Activated CD8-positive, alpha-beta memory T cell treated with anti-CD3 and anti-CD28 coated beads for 4 hours (primary cell): ENCODE measurements at places on chromosomes 7 and 10.

- no peak for DNase-seq
These were observed 1.4 kb upstream of the PODXL start for GRCh38 chr7:131557652-131558385.

DNA sequence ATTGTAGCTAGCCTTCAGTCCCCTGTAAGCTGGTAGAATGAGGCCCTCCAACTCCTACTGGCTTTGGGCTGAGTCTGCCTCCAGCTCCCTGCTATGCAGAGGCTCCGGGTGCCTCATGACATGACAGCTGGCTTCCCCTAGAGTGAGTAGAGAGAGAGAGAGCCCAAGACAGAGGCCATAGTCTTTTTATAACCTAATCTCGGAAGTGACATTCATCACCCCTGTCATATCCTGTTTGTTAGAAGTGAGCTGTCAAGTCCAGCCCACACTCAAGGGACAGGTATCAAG is 53.9 kb upstream of the CTBP2 start:
- DNase-seq, result no peak

DNA sequence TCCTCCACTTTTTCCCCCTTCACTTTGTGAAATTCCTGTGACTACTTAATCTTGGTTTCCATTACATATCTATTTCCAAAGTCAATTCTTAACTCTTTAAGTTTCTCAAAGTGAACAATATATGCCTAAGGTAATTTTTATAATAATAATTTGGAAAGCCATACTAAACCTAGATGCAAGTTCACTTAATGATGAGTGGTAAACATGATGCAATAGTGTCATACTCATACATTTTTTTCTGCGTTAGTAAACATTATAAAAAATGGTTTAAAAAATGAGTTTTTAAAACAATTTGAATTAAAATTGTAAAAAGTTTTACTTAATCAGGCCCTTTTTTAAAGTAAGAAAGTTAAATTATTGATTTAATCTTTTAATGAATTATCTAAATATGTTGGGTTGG is 659.4 kb upstream of the FZD8 start:
- no peak for DNase-seq

DNA sequence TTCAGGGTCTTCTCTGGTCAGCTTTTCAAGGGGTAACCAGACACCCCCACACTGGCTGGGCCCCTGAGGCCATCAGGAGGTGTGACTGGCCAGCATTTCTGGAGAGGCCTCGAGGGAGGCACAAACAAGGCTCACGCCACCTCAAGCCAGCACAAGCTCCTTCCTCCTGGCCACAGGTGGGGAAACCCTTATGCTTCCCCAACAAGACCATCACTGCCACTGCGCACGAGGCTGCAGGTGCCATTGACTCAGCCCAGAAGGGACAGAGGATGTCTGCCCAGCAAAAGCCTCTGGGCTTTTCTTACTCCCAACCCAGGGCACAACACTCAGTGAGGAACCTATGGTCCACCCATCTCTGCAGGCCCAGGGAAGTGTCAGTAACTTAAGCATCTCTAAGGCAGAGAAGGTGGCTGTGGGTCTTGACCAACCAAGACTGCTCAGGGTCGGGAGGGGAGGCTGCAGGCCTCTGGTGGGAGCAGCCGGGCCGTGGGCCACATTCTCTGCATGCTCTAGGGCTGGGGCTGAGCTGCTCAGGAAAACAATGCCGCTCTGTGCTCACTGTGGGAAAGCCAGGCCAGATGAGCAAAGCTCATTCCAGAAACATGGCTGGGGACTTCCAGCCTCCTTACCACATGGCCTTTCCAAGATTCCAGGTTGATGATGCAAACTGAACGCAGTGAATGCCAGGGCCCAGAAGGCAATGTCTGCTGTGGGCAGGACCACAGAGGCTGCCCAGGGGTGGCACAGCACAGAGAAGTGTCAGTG is 24.2 kb upstream of the RASSF4 start:
- DNase-seq, result no peak

- DNase-seq, result no peak
These were observed 220.5 kb downstream of the ELFN1 start for GRCh38 chr7:1890289-1891235.

- no peak for DNase-seq
These were observed 14.4 kb downstream of the ALKBH4 start for GRCh38 chr7:102450242-102450641.

DNA sequence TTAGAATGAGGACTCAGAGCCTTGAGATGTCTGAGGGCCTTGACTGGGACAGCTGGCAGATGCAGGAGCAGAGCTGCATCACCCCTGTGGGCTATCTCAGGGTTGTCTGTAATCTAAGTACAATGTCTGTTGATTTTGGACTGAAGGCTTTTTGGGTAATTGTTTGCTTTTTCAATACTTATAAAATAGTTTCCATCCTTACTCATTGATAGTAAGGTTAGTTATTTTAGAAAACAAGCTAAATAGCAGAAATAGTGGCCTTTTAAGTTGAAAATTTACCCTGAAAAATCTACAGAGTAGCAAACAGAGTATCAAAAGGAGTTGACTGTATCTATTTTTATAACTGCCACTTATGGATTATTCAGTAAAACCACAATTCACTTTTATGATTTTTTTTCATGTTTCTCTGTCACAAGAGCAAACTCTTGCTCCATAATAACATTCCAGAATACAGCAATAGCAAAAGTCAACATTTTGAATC is 179.7 kb downstream of the CFTR start:
- no peak for DNase-seq

DNA sequence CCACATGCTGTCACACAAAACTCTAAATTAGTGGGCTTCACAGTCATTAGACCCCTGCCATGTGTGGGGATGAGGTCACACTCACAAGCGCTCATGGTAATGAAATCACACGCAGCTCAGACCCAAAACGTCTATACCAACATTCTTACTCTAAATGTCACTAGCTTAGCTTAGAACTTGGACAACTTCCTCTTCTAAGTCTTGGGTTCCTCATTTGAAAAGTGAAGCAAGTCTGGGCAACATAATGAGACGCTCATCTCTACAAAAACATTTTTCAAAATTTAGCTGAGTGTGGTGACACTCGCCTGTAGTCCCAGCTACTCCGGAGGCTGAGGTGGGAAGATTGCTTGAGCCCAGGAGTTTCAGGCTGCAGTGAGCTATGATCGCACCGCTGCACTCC is 92.7 kb upstream of the MACROH2A2 start:
- no peak for DNase-seq

DNA sequence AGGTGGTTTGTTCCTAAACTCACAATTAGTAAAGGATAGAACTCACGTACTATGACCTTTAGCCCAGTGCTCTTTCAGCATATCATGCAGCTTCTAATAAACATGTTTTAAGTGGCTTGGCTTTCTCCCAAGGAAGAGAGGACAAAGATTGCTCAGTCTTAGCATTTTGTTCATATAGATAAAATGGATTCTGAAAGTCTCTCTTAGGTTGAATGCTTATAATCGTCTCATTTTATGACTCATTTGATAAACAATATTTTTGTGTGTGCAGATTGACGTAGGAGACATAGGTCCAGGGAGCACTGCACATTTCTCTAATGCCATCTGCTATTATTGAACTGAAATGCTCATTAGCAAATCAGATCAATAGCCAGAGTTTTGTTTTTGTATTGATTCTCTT is 44.8 kb downstream of the GNAT3 start:
- no peak for DNase-seq

DNA sequence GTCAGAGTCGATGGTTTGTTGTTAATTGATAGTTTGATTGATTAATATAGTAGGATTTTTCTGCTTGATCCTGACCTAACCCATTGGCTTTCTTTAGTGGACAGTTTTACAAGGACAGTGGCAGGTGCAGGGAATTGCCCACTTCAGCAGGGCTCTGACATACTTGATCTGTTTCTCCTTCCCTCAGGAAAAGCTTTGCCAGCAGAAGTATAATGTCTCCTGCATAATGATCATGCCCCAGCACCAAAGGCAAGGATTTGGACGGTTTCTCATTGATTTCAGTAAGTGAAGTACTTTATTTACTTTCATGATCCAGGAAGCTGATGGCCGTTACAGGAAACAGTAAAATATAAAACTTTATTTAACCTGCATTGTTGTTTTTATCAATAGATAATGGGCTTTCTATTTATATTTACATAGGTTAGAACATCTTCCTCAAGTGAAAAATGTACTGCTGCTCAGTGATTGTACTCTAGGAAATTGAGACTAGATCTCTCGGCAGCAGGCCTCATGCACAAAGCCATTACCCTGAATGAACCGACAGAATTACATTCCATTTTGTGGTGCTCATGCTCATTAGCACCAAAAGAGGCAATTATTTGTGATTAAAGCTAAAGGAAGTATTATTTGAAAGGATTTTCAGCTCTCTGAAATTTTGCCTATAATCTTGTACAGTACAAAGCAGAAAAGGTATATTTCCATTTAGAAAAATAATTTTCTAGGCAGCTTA is 122.5 kb upstream of the SAMD8 start:
- no peak for DNase-seq

DNA sequence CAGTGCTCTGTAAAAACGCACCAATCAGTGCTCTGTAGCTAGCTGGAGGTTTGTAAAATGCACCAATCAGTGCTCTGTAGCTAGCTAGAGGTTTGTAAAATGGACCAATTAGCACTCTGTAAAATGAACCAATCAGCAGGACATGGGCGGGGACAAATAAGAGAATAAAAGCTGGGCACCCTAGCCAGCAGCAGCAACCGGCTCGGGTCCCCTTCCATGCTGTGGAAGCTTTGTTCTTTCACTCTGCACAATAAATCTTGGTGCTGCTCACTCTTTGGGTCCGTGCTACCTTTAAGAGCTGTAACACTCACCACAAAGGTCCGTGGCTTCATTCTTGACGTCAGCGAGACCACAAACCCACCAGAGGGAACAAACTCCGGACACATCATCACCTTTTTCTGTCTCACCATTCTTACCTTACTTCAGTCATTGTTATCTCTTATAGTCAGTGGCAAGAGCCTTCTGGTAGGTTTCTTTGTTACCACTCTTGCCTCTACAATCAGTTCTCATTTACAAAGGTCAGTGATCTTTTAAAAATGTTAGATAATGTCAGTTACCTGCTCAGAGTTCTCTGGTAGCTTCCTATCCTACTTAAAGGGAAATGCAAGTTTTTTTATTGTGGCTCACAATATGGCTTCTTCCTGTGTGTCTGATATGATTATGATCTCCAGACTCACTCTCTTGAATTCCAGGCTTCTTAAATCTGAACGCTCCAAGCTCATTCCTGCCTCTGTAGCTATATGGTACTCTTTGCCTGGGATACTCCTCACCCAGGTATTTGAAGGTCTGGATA is 4.5 kb downstream of the STAM start:
- peak; percentile 31 for DNase-seq

GRCh38 chr10:66886848-66887247 is 39.0 kb upstream of the LRRTM3 start:
- no peak for DNase-seq

- no peak for DNase-seq
These were observed 421.3 kb upstream of the NUPR2 start for GRCh38 chr7:56537477-56537876.

DNA sequence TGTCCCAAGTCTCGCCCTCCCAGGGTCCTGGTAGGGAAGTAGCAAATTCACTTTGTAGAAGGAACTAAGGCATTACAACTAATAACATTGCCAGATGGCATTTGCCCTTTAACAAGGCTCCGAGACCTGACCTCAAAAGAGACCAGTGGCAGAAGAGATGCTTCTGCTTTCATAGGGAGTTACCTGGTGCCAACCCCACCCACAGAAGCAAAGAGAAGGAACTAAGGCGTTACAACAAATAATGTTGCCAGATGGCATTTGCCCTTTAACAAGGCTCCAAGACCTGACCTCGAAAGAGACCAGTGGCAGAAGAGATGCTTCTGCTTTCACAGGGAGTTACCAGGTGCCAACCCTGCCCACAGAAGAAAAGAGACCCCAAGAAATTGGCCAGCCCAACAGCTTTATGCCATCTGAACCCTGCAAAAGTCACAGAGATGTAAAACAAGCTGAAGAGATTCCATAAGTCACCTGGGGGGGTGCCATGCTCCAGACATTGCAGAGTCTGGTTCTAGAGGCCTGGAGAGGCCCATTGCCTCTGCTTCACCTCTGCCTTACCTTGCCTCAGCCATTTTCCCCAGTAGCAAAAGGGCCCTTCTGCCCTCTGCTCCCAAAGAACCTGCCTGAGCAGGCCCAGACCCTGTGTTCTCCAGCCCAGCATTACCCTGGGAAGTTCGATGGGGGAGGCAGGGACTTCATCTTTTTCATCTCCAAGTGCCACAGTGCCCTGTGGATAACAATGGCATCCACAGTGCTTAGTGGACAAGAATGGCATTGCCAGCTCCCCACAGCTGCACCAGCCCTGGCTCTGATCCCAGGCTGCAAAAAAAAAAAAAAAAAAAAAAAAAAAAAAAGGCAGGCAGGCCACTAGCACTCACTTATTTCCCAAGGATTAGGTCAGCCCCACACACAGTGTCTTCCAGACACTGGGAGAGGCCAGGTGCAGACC is 179.5 kb upstream of the PLXNA4 start:
- no peak for DNase-seq

DNA sequence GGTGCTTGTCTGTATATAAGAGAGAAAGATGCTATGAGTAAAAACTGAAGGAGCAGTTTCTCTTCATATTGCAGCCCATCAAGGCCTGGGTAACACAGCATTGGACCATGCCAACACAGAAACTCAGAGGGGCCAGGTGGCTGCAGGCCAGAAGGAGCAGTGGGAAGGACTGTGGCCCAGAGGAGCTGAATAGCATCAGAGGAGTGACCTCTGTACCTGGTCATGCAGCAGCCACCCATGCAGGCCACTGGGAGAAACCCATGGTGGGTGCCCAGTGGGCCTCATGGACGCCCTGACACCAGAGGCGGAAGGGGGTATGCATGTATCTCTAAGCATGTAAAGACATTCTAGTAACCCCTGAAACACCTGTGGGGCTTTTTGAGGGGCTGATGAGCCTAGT is 75.9 kb upstream of the YAE1 start:
- DNase-seq, result no peak
